ENCODE measurements at places on chromosomes 13 and 19.

DNA sequence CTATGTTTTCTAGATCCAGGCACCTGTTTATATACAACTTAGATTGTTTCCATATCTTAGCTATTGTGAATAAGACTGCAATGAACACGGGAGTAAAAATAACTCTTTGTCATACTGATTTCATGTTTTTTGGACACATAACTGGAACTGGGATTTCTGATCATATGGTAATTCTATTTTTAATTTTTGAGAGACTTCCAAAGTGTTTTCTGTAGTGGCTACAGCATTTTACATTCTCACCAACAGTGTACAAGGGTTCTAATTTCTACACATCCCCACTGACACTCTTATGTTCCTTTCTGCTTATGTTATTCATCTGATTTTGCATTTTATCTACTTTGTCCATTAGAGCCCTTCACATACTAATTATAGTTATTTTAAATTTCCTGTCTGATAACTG is 1152.9 kb downstream of the SLITRK1 start:
- no peak for DNase-seq

- DNase-seq: peak; percentile 67
Observed at GRCh38 chr19:23116802-23117571, at the start of gene ZNF730. Gene ZNF730, plus strand, starts transcription at chr19:23117025. Its CDS starts 149 bp downstream, at chr19:23117174.

DNA sequence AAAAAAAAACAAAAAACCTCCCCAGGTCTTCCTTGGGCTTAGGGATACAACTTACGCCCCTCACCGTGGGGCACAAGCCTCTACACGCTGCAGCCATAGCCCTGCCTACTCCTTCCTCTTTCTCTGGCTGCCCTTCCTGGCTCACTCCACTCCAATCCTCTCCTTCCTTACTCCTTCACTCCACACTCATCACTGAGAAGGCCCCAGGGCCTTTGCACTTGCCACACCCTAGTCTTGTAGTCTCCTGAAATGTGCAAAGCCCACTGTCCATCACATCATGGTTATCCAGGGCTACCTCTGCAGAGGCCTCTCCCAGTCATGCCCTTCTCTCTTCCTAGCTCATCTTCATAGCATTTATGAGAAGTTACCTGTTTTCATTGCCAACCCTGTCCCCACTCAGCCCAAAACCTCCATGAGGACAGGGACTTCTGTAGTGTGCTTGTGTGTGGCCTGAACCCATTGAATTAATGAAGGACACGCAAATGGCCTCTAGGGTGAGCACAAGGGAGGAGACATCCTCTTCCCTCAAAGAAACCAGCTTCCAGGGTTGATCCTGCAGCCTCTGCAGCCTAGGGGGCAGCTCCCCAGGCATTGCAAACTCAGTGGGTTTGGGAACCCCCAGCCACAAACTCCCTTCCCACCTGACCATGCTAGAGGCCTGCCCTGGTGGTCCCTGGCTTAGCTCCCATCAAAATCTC is 7.9 kb upstream of the HSH2D start:
- DNase-seq: no peak

DNA sequence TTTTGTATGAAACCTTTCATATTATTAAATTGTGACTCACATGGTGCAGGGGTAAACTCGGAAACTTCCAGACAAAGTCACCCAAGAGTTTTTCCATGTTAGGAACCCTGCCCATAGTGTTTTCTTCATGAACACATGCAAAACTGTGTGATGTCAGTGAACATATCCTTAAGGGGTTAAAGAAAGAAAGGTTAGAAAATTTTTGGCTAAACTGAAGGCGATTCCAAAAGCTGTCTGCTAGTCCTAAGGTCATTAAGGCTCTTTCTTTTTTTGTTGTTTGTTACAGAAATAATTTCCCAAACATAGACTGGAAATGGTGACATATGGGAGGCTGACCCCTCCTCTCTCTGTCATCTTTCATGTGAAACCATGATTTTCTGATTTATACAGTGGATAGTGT is 271.9 kb downstream of the DNAJC15 start:
- DNase-seq: no peak

- peak; percentile 39 for DNase-seq
Observed at GRCh38 chr13:41075034-41075433, 13.7 kb downstream of the WBP4 start.

DNA sequence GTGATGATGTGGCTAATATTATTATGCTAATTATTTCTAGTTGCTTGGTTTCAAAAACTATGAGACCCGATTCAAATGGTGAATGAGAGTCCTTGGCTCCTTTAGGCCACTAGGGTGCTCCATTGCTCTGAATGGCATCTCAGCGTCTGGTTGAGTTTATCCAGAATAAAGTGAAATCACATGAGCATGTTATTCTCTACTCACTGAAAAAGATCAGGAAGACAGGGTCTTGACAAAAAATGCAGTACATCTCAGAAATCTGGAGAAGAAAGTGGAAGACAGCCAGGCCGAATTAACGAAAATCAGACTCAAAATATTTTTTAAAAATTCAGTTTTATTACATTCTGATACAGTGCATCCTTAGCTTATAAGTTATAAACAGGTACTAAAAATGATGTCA is 516.2 kb downstream of the MYO16 start:
- peak; percentile 76 for DNase-seq

DNA sequence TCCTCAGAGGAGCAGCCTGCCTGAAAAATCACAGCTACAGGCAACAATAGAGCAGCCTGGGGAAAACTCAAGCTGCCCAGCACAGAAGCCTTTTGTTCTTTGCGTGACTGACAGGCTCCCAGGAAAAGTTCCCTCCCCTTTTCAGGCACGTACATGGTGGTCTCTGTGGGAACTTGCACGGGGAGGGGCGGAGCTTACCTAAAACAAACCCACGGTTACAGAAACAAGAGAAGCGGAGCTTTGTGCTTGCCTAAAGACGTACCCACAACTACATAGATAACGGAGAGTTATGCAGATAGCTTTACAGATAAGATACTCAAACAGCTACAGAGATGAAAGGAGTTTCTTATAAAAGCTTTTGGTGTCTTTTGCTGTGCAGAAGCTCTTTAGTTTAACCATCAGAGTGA is 11.4 kb downstream of the ETFB start:
- DNase-seq: no peak

DNA sequence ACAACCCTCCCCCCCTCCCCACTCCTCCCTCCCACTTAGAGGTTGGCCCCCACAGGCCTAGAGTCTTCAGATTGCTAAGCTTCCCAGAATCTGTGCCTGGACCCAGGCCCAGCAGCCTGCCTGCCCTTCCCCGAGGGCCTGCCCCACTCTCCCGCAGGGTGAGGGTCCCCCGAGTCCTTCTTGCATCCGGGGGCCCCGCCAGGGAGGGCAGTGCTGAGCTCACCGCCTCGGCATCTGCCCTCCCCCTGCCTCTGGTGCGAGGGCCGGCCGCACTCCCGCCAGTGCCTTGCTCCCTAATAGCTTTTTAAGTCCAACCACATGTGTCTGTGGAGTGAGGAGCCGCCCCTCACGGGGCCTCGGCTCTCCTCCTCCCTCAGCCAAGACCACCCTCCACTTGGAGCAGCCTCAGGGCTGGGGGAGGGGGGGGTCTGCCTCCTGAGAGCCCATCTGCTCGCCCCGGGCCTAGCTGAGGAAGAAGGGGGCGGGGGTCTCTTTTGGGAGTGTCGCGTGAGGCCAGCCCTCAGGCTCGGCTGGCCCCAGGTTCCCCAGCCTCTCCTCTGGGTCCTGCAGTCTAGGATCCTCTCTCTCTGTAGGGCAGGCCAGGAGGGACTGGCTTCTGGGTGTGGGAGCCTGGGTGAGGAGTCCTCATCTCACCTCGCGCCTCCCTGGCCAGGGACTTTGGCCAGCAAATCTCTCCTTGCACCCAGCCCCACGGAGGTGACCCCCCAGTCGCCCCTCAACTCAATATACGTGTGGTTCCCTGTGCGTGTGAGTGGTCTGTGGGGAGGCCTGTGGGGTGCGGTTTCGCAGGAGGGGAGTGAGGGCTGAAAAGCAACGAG is 47.2 kb downstream of the LYL1 start:
- DNase-seq: peak; percentile 97

- DNase-seq: no peak
Observed at GRCh38 chr13:28671126-28671792, 12.3 kb downstream of the POMP start.

DNA sequence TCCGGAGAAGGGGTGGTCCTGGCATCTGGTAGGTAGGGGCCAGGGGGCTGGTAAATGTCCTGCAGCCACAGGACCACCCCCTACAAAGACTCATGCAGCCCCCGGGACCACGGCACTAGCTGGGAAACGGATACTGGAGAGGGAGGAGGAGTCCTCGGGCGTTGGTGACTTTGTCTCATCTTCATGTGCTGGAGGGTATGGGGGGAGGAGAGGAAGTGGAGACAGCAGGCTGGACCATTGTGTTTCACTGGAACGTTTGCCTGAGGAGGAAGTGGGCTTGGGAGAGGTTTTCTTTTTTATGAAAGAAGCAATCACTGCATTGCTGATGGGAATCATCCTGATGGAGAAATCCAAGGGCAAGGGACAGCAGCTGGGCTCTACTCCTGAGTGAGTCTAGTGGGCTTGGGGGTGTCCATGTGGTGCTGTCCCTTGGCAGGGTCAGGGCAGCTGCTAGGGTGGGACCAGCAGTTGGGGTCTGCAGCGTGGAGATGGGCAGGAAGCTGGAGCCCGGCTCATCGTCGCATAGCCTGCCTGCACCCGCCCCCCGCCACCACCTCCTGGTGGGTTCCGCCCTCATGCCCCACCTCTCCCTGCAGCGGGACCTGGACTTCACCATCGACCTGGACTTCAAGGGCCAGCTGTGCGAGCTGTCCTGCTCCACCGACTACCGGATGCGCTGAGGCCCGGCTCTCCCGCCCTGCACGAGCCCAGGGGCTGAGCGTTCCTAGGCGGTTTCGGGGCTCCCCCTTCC is 1.7 kb upstream of the ADM5 start:
- DNase-seq: no peak

DNA sequence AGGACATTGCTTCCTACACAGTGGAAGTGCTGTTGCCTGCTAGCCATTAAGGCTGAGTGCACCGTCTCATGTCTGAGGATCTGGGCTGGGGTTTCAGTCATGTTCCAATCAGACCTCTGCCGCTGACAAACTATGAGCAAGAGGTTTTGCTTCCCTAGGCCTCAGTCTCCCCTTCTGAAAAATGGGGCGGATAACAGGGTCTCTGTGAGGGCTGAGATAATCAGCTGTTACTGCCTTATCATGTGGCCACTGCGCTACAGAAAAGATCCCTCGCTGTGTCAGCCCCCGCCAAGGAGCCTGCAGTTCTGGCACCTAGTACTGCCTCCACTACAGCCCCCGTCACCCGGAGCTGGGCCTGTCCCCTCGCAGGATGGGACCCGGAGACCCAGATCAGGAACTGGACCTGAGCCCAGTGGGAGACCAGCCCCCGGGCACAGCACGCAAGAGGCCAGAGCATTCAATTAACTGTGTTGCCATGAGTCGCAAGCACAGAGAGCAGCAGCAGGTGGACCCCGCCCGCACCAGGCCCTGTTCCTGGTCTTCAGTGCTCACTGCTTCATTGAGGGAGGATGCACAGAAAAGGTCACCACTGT is 3.0 kb upstream of the PNKP start:
- DNase-seq: no peak

DNA sequence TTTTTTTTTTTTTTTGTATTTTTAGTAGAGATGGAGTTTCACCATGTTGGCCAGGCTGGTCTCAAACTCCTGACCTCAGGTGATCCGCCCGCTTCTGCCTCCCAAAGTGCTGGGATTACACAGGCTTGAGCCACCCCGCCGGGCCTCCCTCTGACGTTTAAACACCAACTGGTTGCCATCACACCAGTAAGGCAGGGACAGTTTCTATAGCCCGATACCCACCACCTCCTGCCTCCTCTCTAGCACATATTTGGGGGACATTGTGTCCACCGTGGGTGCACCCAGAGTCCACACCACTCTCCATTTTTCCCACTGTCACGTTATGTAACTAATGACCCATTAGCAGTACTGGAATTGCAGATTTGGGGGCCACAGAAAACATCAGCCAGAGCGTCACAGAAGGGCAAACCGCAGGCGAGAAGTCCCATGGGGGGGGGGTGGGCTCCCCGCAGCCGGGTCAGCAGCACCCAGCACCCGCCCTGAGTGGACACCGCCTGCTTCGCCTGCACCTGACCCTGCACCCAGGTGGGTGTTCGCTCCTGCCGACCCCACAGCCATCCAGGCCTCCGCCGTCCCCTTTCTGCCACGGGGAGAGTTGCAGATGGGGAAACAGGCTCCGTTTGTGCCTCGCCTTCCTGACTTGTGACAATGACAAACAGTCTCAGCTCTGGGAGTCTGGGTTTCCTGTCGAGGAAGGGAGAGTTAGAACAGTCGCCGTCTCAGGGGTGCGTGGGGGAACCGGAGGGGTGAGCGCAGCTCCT is 3.6 kb downstream of the ONECUT3 start:
- no peak for DNase-seq

- no peak for DNase-seq
Observed at GRCh38 chr13:41919741-41920487, 41.0 kb downstream of the VWA8 start.

- DNase-seq: no peak
Observed at GRCh38 chr13:106569233-106570095, 1.5 kb upstream of the ARGLU1 start.

GRCh38 chr19:36254848-36255247 is 39.9 kb downstream of the ZNF146 start:
- no peak for DNase-seq

DNA sequence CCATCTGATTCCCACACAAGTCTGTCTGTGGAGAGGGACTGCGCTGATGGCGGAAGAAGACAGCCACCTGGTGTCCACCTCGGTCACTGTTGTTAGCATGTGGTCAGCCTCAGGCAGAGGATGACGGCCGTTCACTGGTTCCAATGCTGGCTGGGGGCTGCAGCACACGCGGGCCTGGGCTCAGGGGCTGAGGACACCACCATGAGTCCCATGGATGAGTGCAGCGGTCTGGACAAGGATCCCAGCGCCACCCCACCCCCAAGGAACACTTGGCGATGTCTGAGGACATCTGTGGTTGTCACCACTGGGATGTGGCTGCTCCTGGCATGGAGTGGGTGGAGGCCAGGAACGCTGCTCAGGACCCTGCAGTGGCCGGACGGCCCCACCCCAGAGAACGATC is 10.9 kb downstream of the DPP9 start:
- no peak for DNase-seq

DNA sequence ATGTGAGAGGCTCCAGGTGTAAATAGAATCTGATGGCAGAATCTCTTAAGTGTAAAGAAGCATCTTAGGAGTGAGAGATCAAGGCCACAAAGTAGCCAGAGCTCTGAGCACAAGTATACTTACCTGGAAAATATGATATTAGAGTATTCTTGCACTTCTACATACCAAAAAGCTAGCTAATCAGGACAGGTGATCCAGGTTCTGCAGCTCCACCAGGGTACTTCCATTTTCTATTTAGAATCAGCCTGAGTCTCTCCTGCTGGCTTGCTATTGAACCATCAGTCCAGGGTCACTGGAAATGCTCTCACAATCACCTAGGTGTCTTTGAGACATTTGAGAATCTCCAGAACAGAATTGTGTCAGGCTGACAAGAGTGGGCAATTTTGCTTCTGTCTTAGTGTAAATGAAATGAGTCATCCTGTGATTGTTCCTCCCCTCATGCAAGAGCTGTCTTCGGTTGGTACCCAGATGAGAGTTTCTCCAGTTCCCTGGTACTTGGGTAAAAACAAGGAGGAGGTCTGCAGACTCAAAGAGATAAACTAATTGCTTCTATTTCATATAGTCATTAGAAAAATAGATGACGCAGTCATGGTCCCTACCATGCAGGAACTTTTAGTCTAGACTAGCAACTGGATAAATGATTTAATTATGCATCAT is 14.6 kb downstream of the ZNF254 start:
- DNase-seq: no peak

GRCh38 chr13:111640006-111640405 is 319.6 kb downstream of the TEX29 start:
- no peak for DNase-seq

Data from AG10803 (cell line).